ENCODE measurements at places on chromosomes 1 and 21. TPM values are rescaled to one million over a fixed set of nuclear protein-coding genes. Genes with fewer than 3 reads are reported as not detected.

Gene DNM3
- total RNA-seq = 4.0 TPM

Gene LRRC7
- under 0.01 TPM for total RNA-seq

Gene HHAT
- 15.1 TPM for total RNA-seq

Gene CYP2J2
- total RNA-seq = 0.54 TPM

Gene GPR161
- 4.0 TPM for total RNA-seq

Gene ETV3L
- total RNA-seq = not detected

Gene DIO1
- not detected for total RNA-seq

Gene ARHGEF2
- total RNA-seq = 291 TPM

Gene OVAAL
- not detected for total RNA-seq

Gene ODR4
- 5.4 TPM for total RNA-seq

Gene MORN1
- 17.8 TPM for total RNA-seq

Gene IL20
- total RNA-seq = not detected

Measured in hematopoietic multipotent progenitor cell (in vitro differentiated cells).